Activated naive CD8-positive, alpha-beta T cell treated with anti-CD3 and anti-CD28 coated beads for 36 hours (primary cell): ENCODE measurements at places on chromosomes 13 and 19. TPM values are rescaled to one million over a fixed set of nuclear protein-coding genes. Genes with fewer than 3 reads are reported as not detected.

The ZNF737 gene
- 9.9 TPM for total RNA-seq

The ZIC5 gene
- total RNA-seq = not detected

The PSG11 gene
- total RNA-seq = not detected

GRCh38 chr13:83065108-83065507, 817.2 kb downstream of the SLITRK1 start:
- no peak overlapping the region for H3K27ac ChIP-seq
- no peak overlapping the region for H3K4me3 ChIP-seq
- H3K4me1 ChIP-seq = no peaks in the 10 kb centered on the region
- H3K36me3 ChIP-seq = no peaks in the 10 kb centered on the region

DNA sequence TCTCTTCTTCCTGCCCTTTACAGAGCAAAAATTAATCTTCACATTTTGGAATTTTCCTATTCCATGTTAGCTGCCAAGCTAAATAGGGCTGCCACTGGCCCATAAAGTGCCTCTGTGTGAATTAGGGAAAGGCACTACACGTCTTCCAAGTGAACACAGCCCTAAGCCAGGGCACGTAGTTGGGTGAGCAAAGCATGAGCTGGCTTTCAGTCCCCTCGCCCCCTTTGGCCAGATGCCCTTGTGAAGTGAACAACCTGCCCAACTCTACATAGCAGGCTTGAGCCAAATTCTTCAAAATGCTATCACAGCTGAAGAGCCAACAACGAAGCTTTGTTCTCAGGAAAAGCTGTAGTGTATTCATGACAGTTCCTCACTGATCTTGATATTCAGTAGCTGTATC, 213.1 kb downstream of the OXGR1 start:
- no peak overlapping the region for H3K27ac ChIP-seq
- no peaks in the 10 kb centered on the region for H3K36me3 ChIP-seq
- H3K4me1 ChIP-seq = no peaks in the 10 kb centered on the region
- DNase-seq = no peak
- no peak overlapping the region for H3K4me3 ChIP-seq

DNA sequence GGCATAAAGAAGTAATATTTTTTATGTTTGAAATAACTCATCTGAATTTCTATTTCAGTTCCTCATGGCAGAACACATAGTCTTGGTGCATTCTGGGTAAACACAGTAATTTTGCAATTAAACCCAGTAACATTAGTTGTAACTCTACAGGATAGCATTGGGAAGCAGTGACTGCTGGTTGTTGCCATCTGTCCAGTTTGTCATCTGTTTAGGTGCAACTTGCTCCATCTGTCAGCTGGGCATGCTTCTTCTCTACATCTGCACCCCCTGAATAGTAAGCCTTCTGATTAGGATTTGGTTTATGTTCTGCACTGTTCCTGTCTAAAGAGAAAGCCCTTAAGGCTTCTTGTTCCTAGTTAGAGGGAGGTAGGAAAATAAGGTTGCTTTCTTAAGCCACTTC, 63.5 kb upstream of the CSNK1A1L start:
- no peaks in the 10 kb centered on the region for H3K4me1 ChIP-seq
- no peak for DNase-seq
- H3K27me3 ChIP-seq = no peaks in the 10 kb centered on the region
- H3K27ac ChIP-seq = no peak overlapping the region
- H3K36me3 ChIP-seq = no peaks in the 10 kb centered on the region

The ICAM4 gene
- 0.25 TPM for total RNA-seq

The OR10H2 gene
- total RNA-seq = not detected

- peaks cover 13% of the 10 kb centered on the region for H3K27me3 ChIP-seq
- H3K4me1 ChIP-seq = no peaks in the 10 kb centered on the region
- DNase-seq = peak; percentile 27
- no peak overlapping the region for H3K27ac ChIP-seq
- H3K36me3 ChIP-seq = no peaks in the 10 kb centered on the region
Observed at GRCh38 chr13:39612023-39612637, 9.1 kb upstream of the LHFPL6 start.

DNA sequence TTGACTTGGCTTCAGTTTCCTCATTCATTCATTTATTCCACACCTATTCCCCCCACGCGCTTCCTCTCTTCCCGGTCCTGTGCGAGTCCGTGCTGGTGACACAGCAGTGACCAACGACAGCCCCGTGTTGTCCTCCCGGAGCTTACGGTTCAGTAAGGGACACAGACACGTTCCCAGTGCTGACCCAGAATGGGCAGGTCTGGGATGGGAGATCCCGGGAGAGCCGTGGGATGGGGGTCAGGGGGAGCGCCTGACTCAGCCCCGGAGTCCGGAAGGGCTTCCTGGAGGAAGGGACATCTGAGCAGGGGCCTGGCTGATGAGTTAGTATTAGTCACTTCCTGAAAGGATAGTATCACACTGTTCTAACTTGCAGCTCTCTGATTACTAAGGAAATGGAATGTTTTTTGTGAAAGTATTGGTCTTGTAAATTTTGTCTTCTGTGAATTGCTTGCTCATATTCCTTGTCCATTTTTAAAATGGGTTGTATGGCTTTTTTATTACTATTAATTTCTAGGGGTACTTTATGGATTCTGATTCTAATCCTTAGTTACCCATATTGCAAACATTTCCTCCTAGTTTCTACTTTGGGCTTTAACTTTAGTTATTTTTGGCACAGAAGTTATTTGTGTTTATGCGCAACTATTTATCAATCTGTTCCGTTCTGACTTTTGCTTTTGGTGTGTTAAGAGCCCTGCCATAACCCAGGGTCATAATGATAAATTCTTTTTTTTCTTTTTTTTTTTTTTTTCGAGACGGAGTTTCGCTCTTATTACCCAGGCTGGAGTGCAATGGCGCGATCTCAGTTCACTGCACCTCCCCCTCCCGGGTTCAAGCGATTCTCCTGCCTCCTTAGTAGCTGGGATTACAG, 708 bp upstream of the ERCC1 start:
- H3K27ac ChIP-seq = peak overlapping the region; percentile 96
- H3K27me3 ChIP-seq = peaks cover 17% of the 10 kb centered on the region
- peak overlapping the region; percentile 95 for H3K4me3 ChIP-seq
- peaks cover 50% of the 10 kb centered on the region for H3K4me1 ChIP-seq

The ERVK3-1 gene
- 79.5 TPM for total RNA-seq

DNA sequence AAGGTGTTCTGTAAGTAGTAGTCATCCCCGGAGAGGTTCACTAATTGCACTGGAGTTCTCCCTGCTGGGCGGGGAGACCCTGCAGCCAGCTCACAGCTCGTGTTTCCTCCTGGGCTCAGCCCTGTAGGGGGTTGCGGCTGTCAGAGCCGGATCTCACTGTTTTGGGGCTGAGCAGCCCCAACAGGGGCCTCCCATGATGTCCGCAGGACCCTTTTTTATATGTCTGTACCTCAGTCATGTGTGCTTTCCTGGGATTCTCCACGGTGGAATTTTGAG, 130.2 kb upstream of the MCF2L start:
- no peak overlapping the region for H3K27ac ChIP-seq
- no peaks in the 10 kb centered on the region for H3K4me1 ChIP-seq
- H3K4me3 ChIP-seq = no peak overlapping the region
- no peak for DNase-seq

The CILP2 gene
- 0.23 TPM for total RNA-seq

GRCh38 chr13:82829040-82829439, 1053.2 kb downstream of the SLITRK1 start:
- no peak overlapping the region for H3K27ac ChIP-seq
- H3K27me3 ChIP-seq = no peaks in the 10 kb centered on the region
- H3K4me3 ChIP-seq = no peak overlapping the region
- no peaks in the 10 kb centered on the region for H3K36me3 ChIP-seq
- no peak for DNase-seq
- no peaks in the 10 kb centered on the region for H3K4me1 ChIP-seq

- H3K27ac ChIP-seq = no peak overlapping the region
- peaks cover 57% of the 10 kb centered on the region for H3K27me3 ChIP-seq
- no peak overlapping the region for H3K4me3 ChIP-seq
- H3K36me3 ChIP-seq = no peaks in the 10 kb centered on the region
Observed at GRCh38 chr19:50967929-50968715, 1.3 kb downstream of the KLK6 start.

GRCh38 chr19:1254081-1254527, 5.7 kb downstream of the MIDN start:
- no peak for DNase-seq
- no peak overlapping the region for H3K4me3 ChIP-seq
- no peak overlapping the region for H3K27ac ChIP-seq
- H3K27me3 ChIP-seq = no peaks in the 10 kb centered on the region

DNA sequence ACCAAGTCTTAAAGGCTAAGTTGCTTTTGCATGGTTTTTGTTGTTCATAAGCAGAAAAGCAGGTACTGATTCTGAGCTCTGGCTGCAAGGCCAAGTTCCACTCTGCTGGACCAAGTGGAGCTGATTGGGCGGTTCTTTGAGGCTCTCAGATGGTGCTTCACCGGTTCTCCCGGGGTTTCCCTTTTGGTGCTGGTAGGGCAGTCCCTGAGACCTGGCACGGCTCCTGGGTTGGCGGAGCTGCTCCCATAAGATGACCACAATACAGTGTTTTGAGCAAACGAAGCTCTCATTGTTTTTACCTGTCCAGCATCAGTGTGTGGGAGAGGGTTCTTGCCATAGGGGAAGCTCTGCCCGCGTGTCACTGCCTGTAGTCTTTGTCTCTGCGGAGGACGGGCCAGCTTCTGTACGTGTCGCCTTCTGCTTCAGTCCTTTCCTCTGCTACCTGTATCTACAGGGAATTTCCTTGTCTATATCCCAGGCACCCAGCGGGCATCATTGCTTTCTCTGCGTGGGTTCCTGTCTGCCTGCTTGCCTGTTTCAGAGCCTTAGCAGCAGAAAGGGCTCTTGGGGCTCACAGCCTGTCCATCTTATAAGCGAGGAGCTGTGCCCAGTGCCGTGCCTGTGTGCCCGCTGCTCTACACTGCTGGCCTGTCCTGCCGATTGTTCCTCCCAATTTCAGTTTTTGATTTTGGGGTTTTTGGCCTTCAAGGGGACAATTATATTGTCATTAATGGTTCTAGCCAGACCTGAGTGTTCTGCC, 2.3 kb downstream of the U2AF2 start:
- H3K36me3 ChIP-seq = peaks cover 42% of the 10 kb centered on the region
- peak overlapping the region; percentile 95 for H3K27ac ChIP-seq
- no peak for DNase-seq

The SIGLEC5 gene
- not detected for total RNA-seq

DNA sequence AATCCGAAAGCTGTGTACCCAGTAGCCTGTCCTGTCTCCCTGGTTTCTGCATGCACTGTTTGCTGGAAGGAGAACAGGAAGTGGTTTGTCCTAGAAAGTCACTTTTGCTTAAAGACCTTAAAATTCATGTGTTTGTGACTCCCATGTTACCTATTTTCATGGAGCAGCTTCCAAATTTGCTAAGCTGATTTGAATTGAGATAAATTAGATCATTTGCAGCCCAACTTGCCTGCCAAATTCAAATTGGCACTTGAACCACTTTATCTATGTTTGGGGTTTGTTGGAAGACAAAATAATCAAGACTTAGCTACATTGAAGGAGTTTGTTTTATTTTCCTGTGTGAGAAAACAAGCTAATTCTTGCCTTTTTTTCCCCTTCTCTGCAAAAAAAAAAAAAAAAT, 532.5 kb downstream of the DIAPH3 start:
- DNase-seq = no peak
- no peaks in the 10 kb centered on the region for H3K36me3 ChIP-seq
- H3K4me3 ChIP-seq = no peak overlapping the region
- no peaks in the 10 kb centered on the region for H3K27me3 ChIP-seq
- H3K4me1 ChIP-seq = no peaks in the 10 kb centered on the region

DNA sequence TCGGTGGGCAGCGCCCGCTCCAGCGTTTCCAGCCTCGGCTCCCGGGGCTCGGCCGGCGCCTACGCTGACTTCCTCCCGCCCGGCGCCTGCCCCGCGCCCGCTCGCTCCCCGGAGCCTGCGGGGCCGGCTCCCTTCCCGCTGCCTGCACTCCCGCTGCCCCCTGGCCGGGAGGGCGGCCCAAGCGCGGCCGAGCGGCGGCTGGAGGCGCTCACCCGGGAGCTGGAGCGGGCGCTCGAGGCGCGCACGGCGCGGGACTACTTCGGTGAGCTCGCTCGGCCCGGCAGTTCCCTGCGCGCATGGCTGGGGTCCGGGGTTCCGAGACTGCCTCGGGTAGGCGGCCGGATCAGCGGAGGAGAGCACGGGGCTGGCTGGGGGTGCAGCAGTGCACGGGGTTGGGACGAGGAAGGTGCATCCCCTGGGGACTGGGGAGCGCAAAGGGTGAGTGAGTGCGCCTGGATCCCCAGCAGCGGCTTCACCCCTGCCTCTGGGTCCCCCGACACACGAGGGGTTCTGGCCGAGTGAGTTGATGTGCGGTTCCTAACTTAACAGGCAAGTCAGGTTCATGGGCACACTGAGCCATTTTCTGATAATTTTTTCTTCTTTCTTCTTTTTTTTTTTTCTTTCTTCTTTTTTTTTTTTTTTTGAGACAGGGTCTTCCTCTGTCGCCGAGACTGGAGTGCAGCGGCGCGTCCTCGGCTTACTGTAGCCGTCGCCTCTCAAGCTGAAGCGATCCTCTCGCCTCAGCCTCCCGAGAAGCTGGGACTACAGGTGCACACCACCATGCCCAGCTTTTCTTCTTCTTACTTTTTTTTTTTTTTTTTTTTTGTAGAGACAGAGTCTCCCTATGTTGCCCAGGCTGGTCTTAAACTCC, 1.1 kb downstream of the WTIP start:
- no peaks in the 10 kb centered on the region for H3K36me3 ChIP-seq
- DNase-seq = no peak
- no peaks in the 10 kb centered on the region for H3K4me1 ChIP-seq
- H3K4me3 ChIP-seq = peak overlapping the region; percentile 61

- no peak for DNase-seq
- peaks cover 3% of the 10 kb centered on the region for H3K36me3 ChIP-seq
- no peak overlapping the region for H3K27ac ChIP-seq
- H3K27me3 ChIP-seq = no peaks in the 10 kb centered on the region
- H3K4me3 ChIP-seq = no peak overlapping the region
Observed at GRCh38 chr13:45456196-45456972, 8.4 kb upstream of the COG3 start.

DNA sequence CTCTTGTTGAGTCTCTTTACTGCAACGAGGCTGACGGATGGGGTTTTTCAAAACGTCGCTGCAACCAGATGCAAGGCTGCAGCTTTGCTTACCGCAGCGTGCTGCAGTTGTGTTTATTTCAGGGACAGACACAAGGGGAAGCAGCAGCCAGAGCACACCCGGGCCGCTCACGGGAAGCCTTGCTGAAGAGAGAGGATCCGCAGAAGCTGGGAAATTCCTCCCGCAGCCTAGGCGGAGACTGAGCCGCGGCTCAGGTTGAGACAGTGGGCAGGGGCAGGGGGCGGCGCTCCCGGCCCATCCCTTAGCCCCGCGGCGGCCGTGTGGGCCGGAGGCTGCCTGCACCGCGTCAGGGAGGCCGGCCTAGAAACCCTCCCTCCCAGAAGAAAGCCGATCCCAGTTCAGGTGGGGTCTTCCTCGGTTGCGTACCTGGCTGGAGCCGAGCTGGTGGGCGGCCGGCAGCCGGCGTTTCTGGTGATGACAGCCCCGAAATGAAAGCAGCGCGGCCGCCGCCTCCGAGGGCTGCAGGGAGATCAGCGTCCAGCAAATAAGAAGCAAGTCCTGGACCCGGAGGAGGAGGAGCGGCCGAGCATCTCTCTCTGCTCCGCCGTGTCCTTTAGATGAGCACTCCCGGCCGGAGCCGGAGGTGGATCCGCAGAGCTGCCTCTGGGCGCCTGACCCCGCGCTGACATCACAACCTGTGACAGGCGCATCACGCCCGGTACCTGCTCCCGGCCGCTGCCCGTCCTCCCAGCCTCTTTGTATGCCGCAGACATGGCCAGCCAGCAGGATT, at the start of gene FRY:
TSS of gene FRY (plus strand) at position 750 of the 790 bp plus-strand sequence. CDS start at position 772, 22 bp downstream.
- peak; percentile 43 for DNase-seq
- H3K4me3 ChIP-seq = peak within 1 kb of the TSS; percentile 85
- peaks cover 7% of the 10 kb centered on the region for H3K4me1 ChIP-seq
- H3K27me3 ChIP-seq = peaks cover 31% of the 10 kb centered on the region

The STK24 gene
- 129 TPM for total RNA-seq

GRCh38 chr13:33275916-33276315, 9.6 kb downstream of the STARD13 start:
- H3K27me3 ChIP-seq = peaks cover 19% of the 10 kb centered on the region
- no peaks in the 10 kb centered on the region for H3K4me1 ChIP-seq
- DNase-seq = no peak
- H3K27ac ChIP-seq = no peak overlapping the region
